Ammon's horn (tissue), 1 donor: ENCODE measurements at places on chromosomes 2 and 18.

GRCh38 chr2:232444409-232445148 is 11.4 kb upstream of the ALPI start:
- no peak for DNase-seq

- no peak for DNase-seq
These were observed 163.6 kb downstream of the C1D start for GRCh38 chr2:67899187-67899586.

DNA sequence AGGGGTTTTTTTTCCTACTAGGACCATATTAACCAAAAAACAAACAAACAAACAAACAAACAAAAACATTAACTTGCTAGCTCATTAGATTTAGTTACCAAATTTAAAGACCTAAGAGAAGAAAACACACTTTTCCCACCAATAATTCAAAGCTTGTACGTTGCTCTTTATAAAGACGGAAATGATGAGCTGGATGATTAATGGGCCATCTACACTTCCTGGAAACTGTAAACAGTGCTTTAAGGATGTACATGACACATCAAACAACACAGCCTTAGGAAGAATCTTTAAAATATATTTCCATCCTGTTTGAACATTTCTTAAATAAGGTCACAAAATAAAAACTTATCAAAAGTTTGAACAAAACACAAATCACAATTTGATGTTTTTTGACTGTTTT is 982 bp downstream of the BMP10 start:
- DNase-seq: no peak

DNA sequence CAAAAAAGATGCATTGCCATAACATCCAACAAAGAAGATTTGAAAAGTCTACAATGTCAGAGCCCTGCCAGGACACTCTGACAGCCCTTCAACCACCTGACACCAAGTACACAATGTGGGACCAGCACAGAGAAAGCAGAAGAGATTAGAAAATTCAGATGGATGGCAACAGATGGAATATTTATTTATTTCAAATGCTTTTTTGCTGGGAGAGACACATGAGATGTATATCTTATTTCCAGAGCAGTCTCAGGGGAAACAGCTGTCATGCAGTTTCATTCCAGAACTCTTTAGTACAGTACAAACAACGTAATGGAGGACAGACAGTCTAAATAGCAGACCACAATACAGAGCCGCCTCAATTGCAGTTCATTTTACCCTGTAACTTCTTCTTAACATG is 110.1 kb downstream of the MAIP1 start:
- DNase-seq: no peak

DNA sequence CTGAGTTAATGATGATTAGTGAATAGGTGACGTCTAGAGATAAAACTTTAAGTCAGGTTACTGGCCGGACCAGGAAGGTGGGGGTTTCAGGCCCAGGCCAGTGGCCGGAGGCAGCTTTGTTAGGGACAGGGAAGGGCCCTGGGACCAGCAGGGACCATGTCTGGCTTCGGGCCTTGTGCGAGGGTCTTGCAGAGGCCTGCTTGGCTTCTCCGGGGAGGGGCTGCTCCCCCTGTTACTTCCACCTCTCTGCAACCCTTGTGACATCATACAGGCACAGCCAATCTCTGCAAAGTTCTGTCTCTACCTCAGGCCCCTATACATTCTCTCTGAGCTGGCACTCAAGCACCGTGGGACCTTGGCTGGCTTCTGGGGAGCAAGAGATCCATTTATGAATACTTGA is at the start of gene ALLC:
ALLC (plus strand) TSS at position 320 of the 400 bp plus-strand sequence. CDS start 12,958 bp downstream, outside the sequence.
- no peak for DNase-seq

- DNase-seq: peak; percentile 78
These were observed at the start of gene ABI2 for GRCh38 chr2:203327901-203328759. ABI2 (plus strand) TSS chr2:203328394; CDS start chr2:203328515, 121 bp downstream.

DNA sequence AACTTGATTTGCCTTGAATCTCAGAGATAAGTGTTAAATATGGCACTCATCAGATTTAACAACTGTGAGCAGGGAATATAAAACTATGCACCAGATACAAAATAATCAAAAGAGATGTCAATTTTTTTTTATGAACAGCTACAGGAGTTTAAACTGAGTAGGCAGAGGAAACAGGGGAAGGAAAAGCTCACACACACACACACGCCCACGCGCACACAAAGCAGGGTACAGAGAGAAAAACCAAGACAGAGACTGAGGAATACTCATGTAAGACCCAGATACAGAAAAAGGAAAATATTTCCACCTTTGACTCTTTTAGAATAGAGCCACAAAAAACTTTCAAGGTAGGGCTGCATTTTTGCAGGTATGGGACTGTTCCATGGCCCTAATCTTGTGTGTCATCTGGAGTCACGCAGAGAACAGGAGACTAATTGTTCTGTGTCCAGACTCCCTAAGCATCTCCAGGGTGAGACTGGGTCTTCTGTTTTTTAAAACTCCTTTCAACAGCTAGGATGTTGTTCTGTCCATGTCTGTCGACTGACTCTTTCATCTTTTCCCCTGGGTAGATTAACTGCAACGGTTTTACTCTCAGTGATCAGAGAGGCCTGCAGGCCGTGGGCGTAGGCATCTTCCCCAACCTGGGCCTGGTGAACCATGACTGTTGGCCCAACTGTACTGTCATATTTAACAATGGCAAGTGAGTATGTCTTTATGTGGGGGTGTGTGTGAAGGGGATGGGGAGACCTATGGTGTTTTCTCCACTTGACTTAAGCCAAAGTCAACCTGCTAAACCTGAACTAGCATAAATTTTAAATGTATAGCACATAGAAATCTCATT is 23.0 kb downstream of the SMYD1 start:
- peak; percentile 39 for DNase-seq

- no peak for DNase-seq
These were observed 7.8 kb downstream of the MTHFD2 start for GRCh38 chr2:74206180-74206688.

DNA sequence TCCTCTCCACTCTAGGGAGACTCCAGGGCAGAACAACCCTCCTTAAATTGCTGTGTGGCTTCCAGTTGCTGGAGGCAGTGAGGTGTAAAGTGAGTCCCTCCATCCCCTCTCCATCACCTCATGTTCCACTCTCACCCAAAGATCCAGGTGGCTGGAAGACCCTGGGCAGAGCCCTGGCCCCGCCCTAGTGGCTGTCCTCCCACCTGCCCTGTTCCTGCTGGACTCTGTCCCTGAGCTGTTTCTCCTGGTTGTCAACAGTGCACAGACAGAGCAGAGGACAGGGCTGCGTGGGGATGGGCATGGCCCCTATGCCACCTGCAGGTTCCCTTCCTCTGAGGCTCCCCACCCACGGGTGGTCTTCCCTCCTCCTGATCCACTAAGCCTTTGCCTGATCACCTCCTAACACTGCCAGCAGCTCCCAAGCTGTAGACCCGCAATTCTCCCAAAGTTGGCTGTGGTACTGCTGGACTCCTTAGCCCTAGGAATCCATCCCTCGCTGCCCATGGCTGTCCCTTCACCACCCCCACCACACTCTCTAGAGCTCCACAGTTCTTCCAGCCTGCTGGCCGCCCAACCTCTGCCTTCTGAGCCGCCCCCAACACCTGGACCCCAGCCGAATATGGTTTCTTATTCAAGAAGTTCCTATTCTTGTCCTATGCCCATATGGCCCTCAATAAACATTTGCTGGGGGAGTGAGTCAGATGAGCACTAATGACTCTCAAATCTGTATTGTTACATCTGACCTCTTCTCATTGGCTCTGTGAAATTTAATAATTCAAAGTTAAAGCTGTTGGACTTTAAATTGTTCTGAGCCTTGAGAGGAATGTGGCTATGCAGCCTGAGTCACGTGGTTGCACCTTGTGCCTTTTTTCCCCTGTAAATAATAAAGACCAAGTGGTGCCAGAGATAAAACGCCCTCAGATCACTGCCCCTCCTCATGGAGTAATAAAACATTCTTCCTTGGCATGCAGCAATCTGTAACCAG is 260.0 kb upstream of the HS6ST1 start:
- no peak for DNase-seq

- DNase-seq: no peak
These were observed 7.0 kb downstream of the GCFC2 start for GRCh38 chr2:75703589-75704287.

- no peak for DNase-seq
These were observed 264.2 kb downstream of the GBX2 start for GRCh38 chr2:235903782-235904584.

GRCh38 chr2:56313500-56313921 is 129.7 kb downstream of the CCDC85A start:
- DNase-seq: peak; percentile 48

GRCh38 chr2:46351098-46351749 is 54.0 kb downstream of the EPAS1 start:
- DNase-seq: no peak

DNA sequence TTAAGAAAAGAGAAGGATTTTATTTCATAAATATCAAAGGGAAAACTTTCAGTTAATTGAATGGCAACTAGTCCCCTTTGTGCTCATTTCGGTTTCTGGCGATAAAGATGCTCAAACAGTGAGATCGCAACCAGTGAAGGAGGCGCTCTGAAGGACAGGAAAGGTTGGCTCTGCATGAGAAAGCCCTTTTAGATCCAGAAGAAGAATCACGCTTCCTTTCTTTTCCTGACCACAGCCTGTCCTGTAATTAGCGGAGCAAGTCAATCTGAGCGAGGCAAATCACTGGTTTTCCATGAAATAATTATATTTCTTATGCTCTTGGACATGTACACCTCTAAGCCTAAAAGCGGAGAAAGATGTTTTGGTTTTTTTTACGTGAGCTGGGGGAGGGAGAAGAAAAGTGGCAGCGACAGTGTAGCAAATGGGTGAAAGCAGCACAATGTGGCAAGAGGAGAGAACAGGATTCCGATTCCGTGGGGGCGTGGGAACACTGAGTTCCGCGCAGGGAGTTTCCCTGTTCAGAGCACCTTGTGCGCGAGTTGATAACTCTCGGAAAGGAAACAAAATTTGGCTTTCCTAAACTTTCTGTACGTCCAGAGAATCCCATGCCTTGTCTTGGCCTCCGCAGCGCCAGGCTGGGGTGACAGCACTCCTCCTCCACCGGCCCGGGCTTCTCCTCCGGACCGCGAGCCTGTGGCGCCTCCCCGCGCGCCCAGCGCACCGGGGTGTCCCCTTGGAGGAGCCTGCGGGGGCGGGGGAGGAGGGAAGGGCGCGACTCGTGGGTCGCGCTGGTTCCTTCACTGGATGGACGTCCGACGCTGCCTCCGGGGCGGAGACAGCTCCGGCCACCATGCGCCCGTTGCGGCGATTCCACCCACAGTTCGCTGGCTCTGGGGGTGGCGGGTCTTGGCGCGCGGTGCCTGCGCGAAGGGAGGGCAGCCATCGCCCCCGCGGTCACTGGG is 620 bp upstream of the SLC9A2 start:
- DNase-seq: peak; percentile 3

DNA sequence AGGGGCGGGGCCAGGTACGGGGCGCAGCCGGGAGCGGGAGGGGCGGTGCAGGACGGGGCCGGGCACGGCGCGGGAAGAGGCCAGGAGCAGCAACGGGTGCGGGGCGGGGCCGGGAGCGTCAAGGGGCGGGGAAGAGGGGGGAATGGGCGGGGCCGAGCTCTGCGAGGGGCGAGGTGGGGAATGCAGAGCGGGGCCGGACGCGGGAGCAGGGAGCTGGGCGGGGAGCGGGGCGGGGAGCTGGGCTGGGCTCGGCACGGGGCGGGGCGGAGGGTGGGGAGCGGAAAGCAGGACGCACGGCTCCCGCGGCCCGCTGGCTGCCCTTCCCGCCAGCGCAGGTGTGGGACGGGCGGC is at the start of gene IMPA2:
IMPA2 (plus strand) TSS at position 316 of the 351 bp plus-strand sequence. CDS start 163 bp downstream, outside the sequence.
- DNase-seq: no peak

DNA sequence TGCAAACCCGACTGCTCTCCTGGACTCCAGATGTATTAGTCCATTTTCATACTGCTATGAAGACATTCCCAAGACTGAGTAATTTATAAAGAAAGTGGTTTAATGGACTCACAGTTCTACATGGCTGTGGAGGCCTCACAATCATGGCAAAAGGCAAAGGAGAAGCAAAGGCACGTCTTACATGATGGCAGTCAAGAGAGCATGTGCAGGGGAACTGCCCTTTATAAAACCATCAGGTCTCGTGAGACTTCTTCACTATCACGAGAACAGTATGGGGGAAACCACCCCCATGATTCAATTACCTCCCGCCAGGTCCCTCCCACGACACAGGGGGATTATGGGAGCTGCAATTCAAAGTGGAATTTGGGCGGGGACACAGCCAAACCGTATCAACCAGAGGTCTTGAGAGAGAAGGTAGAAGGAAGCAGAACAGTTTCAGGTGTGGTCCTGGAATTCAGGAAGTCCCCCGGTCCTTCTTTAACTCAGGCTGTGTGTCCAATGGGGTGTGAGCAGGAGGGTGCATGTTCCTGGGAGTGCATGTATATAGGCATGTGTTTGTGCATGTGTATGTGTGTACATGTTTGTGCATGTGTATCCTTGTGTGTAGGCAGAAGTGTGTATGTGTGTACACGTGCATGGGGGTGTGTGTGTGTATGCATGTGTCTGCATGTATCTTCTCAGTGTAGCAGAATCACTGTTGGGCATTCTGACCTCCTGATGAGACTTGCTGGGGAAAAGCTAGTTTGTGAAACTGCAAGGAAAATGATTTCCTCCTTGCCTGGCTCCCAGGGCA is 46.2 kb downstream of the GREB1 start:
- no peak for DNase-seq
